ENCODE measurements at places on chromosomes 4 and X.

DNA sequence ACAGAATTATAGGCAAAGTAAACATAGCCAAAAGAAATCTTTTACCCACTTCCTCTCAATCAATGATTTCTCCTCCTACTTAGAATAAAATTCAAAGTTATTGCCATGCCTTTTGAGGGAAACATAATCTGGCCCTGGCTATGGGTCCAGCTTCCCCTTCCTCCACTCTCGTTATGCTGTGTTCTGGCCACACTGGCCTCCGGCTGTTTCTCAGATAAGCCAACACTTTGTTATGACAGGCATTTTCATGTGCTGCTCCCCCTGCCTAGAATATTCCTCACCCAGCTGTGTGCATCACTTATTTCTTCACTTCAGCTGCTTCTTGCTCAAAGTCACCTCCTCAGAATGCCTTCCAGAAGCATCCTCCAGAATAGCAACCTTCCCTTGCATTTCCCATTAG lies 386.6 kb upstream of the AADAT start:
- DNase-seq, result no peak

- no peak for DNase-seq
These were observed 1117.6 kb upstream of the PRKX start for GRCh38 chrX:4830880-4831557.

GRCh38 chr4:72679666-72680065 lies 110.6 kb upstream of the ADAMTS3 start:
- DNase-seq, result no peak

DNA sequence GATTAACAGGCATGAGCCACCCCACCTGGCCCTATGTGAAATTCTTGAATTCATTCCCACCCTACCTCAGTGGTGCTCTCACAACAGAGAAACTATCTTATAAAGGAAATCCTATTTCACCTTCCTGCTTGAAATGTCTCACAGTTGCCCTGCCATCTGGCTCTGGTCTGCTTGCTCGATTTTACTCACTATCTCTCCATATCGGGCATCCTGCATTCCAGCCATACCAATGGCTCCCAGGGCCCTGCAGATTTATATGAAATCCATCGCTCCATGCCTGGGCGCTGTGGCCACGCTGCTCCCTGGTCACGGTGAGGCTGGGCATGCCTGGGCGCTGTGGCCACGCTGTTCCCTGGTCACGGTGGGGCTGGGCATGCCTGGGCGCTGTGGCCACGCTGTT lies 15.8 kb downstream of the SORBS2 start:
- no peak for DNase-seq

DNA sequence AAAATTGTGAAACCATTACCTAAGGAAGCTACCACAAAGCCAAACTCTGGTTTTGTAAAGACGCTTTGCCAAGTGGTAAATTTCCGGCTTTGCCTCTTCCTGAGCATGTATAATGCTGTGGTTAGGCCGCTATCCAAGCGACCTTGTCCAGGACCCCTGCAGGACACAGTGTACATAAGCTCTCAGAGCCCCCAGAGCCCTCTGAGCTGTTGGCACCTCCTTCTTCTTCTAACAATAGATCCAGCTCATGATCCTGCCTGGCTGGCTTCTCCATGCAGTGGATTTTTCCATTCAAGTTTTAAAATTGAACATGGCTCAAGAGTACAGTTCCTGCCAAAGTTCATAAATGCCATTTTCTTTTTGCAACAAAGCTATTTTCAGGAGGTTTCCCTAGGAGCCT lies 326.7 kb downstream of the MAPK10 start:
- no peak for DNase-seq

- DNase-seq, result no peak
These were observed 164.6 kb downstream of the DHRSX start for GRCh38 chrX:2336181-2336580.

DNA sequence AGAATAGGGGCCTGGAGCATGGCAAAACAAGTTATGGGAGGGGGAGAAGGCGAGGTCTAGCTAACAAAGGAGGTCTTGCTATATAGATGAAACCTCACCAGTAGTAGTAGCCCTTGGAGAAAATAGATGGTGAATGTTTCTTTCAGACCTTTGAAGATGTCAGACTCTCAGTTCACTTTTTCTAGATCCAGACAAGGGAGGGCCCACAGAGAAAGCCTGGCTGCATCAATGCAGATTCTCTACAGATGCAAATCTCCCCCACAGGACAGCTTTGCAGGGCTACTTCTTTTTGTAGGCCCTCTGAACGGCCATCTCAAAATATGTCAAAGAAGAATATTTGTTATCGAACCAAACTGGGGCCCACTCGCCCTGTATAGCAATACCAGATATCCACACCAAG lies 159.7 kb downstream of the ANK2 start:
- DNase-seq, result no peak
